Tongue (tissue), 3 donors: ENCODE measurements at places on chromosomes 7 and 10. TPM values are rescaled to one million over a fixed set of nuclear protein-coding genes. Genes with fewer than 3 reads are reported as not detected.

Gene CALML3
- 9.4 TPM for total RNA-seq

Gene MEOX2
- 53.2 TPM for total RNA-seq

Gene PAX4
- not detected for total RNA-seq

Gene KNDC1
- 1.7 TPM for total RNA-seq

Gene OR13A1
- total RNA-seq = not detected

Gene MYPN
- total RNA-seq = 92.0 TPM

Gene HTR5A
- not detected for total RNA-seq

Gene SFMBT2
- 6.7 TPM for total RNA-seq

Gene SUN3
- not detected for total RNA-seq

Gene ACSM6
- not detected for total RNA-seq

Gene SRRM3
- total RNA-seq = 0.62 TPM

Gene EN2
- not detected for total RNA-seq

Gene STAMBPL1
- total RNA-seq = 17.2 TPM

Gene CDK5
- total RNA-seq = 6.8 TPM

Gene CCDC3
- 15.0 TPM for total RNA-seq

Gene AGR3
- 4.9 TPM for total RNA-seq

Gene CCDC172
- not detected for total RNA-seq

Gene PRPS1L1
- not detected for total RNA-seq

Gene SPDYE8
- total RNA-seq = not detected

Gene CALCR
- total RNA-seq = 7.0 TPM

Gene AASS
- total RNA-seq = 37.1 TPM

Gene CCDC126
- total RNA-seq = 19.5 TPM

Gene EPHB6
- total RNA-seq = 15.9 TPM

Gene IL6
- not detected for total RNA-seq

Gene PRRT4
- total RNA-seq = 7.6 TPM

Gene TFR2
- total RNA-seq = 1.3 TPM

Gene NFKB2
- 19.8 TPM for total RNA-seq

Gene EMX2
- 1.9 TPM for total RNA-seq
